Inflammatory macrophage (primary cell): ENCODE measurements at places on chromosomes 12 and 14.

GRCh38 chr12:24565300-24565699 is 383.6 kb downstream of the BCAT1 start:
- DNase-seq = no peak

GRCh38 chr12:9606247-9606646 is 1.5 kb downstream of the KLRB1 start:
- DNase-seq = no peak

DNA sequence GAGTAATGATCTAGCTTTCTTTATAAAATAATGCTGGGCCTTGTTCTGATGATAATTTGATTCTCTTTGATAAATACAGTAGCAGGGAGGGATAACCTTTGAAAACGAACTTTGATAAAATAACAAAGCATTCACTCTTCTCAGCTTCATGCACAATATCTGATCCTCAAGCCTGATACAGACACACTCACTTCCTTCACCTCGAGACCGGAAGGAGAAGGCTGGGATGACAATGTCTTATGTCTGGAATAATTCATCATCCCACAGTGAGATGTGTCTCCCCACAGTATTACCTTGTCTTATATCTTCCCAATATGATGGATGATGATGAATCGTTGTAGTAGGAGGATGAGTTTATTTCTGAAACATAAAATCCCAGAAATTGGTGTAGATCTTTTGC is 15.5 kb upstream of the NR1H4 start:
- no peak for DNase-seq

DNA sequence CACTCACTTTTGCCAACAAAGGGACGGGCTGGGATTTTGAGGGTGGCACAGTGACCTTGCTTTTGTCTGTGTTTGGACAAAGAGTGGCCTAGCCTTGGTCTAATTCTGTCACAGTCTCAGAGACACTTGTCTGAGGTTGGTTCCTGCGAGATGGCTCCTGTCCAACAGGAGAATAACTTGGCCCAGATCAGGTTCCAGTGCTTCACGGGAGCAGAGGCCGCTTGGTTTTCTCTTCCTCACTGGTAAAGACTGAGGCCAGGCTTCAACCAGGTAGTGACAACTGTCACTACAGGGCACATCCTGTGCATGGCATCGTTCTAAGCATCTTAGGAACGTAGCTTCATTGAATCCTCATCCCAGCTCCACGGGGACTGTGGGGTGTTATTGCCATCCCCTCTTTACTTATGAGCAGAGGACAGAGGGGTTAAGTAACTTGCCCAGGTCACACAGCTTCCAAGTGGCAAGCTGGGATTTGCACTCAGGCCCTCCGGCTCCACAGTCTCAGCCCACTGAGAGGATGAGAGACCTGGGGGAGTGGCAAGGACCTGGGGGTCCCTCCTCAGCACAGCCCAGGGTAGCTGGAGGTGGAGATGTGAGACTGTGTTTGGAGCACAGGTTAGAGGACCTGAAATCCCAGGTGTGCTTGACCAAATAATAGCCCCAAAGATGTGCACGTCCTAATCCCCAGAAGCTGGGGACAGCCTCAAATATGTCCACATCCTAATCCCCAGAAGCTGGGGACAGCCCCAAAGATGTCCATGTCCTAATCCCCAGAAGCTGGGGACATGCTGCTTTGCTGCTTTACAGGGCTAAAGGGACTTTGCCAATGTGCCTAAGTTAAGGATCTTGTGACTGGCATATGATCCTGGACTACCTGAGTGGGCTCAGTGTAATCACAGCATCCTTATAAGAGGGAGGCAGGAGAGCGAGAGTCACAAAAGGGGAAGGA is 179.2 kb upstream of the RTL1 start:
- no peak for DNase-seq

- DNase-seq = no peak
These were observed 260.9 kb downstream of the DUSP6 start for GRCh38 chr12:89091293-89091841.

- DNase-seq = no peak
These were observed 1.4 kb downstream of the GPR68 start for GRCh38 chr14:91243074-91243471.

DNA sequence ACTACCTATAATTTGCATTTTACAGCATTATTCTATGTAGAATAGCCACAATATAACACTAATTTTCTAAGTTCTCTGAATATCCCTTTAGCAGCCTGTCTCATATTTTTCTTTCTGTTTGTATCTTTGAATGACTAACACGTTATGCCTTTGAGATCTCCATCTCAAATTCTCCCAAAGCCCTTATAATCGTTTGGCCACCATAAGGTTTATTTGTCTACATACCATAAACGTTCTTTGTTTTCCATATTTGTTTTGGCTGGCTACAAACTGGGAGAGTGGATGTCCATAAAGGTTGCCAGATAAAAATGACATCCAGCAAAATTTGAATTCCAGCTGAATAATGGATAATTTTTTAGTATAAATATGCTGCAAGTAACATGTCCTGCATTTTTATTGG is 203.7 kb downstream of the STXBP6 start:
- DNase-seq = no peak

- DNase-seq = no peak
These were observed 231.9 kb downstream of the C12orf75 start for GRCh38 chr12:105562199-105562971.

- DNase-seq = no peak
These were observed 112.2 kb upstream of the USP44 start for GRCh38 chr12:95663525-95663924.

GRCh38 chr12:110503432-110503831 is 1.3 kb downstream of the RAD9B start:
- DNase-seq = no peak

GRCh38 chr14:32602699-32603098 is 273.6 kb downstream of the AKAP6 start:
- no peak for DNase-seq

- peak; percentile 47 for DNase-seq
These were observed 15.9 kb downstream of the PLEKHG3 start for GRCh38 chr14:64720131-64720576.

DNA sequence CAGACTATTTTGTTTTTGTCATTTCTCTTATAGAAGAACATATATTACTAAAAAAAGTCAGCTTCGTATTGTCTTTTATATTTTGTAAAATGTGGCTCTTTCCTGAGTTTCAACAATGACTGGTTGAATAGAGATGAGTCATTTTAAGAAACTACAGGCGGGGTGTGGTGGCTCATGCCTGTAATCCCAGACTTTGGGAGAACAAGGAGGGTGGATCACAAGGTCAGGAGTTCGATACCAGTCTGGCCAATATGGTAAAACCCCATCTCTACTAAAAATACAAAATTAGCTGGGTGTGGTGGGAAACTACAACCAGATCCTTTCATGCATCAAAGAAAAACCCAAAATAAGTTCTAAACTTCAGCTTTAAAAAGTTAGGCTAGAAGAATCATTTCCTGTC is 28.8 kb downstream of the HECTD4 start:
- DNase-seq = peak; percentile 22

GRCh38 chr14:50892255-50892654 is 20.4 kb downstream of the ABHD12B start:
- DNase-seq = no peak

DNA sequence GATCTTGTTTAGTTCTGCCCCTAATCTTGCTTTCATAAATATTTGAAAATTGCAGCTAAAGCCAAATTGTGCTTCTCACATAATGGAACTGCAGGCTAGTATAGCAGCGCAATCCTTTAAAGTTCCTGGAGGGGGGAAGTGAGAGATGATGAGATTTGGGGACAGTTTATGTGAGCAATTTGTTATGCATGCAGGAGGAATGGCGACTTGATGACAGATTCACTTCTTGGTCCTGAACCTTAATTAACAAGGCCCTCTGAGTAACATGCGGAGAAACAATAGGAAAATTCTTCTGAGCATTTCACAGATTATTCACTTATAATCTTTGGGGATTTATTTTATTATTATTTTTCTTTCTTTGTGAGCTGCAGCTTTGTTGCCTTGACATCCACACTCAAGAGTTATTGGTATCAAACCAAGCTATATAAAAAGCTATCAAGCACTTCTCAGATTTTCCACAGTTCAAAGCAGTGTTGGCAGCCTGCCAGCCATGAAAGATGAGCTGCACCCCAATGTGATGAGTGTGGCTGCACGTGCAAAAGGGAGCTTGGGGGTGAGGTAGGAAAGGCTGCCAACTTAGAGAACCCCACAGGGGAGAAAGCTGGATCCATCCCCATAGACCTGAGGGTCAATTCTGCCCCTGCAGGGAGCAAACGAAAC is 1662.2 kb upstream of the FLRT2 start:
- no peak for DNase-seq

- DNase-seq = no peak
These were observed 256.8 kb downstream of the VRK1 start for GRCh38 chr14:97053941-97054340.

GRCh38 chr14:98118749-98119148 is 1153.2 kb downstream of the BCL11B start:
- DNase-seq = no peak

DNA sequence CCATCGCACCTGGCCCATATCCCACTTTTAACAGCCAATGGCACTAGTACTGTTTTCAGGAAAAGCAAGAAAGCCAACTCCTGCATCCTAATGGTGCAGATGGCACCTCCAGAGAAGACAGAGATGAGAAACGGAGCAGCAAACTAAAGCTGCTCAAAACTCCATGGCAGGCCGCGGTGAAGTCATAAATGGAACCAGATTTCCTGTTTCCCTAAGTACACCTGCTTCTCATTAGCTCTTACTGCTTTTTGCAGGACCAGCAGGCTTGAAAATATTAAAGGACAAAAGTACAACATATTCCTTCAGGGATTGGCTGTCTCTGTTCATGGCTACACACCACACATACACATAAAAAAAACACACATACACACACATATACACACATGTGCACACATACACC is 36.7 kb upstream of the LGALS3 start:
- no peak for DNase-seq

DNA sequence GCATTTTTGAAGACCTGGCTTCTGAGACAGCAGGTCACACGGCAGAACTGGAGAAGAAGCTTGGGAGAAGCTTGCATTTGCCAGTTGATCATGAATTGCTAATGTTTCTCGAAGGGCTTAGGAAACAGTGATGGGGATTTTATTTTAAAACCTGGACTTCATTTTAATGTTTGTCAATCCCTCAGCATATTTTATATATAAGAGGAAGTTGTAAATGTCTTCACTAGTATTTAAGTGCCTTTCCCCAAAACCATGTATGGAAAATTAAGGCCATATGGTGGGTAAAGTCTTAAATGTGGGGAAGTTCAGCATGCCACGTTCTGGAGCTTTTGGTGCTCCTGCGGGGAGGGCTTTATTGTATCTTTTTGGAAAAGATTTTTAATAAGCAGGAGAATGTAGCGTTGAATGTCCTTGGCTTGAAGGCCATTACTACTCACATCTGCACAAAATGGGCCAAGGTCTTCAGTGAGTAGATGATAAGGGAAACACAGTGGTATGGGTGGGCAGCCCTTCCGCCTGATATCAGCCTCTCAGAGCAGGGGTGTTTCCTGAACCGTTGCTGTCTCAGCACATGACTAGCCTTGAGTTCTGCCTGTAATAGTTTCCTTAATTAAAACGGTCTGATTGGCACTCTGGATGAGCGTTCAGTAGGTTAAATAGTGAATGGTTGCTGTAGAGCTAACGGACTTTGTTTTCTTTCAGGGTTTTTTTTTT is 511.4 kb downstream of the PCNX1 start:
- peak; percentile 35 for DNase-seq

DNA sequence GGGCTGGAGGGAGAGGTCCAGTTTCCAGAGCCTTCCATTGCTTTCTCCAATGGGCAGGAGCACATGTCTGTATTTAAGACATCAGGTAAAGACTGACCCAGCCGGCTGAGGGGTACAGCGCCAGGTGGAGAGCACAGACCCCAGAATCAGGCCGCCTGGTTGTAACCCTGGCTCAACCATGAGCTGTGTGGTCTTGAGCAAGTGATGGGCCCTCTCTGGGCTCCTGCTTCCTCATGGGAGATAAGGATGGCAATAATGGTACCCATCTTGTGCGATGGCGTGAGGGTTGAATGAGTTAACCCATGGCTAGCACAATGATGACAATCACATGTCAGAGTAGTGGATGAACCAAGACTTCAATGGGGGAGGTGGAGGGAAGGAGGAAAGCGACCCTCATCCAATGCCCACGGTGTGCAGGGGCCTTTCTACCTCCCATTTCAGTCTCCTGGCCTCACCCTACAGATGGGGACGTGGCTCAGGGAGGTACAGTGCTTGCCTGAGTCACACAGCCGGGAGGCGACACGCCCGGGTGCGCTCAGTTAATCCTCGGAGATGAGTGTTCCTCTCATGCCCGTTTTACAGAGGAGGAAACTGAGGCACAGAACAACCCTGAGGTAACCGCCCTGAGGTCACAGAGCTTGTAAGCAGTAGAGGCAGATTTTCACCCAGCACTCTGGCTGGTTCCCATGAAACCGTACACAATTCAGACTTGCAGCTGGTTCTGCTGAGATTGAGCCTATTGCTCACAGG is 163.9 kb downstream of the RBM19 start:
- DNase-seq = no peak

DNA sequence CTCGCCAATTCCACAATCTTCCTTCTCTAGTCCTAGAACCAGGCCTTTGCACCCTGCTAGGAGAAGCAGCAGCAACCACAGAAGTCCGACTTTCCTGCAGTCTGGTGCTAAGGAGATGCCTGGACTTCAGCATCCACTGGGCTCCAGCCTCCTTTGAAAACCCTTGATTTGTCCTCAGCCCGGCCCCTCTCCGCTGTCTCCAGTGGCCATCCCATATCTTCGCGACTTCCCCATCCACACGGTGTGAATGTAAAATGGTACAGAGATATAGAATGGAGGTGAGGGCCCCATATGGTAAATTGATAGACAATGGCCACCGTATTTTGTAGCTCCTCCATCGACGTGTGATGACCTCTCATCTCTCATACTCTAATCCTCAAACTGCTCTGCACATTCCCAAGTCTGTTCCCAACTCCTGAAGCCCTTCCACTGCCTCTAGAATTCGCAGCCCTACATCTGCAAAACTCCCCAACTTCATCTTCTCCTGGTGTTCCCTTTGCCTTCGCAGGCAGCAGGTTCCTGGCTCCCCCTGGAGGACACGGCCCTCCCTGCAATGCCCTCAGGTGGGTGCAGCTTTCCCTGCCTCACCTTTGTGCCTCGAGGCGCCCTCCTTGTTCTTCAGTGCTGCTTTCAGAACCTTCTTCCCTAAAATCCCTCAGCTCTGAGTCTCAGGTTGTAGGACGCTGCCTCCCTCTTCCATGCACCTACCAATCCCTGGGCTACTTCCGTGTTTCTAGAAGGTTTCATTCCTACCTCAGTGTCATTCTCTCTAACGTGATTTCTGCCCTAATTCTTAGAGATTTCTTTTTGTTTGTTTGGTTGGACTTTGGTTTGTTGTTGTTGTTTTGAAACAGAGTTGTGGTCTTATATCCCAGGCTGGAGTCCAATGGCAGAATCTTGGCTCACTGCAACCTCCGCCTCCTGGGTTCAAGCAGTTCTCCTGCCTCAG is 36.7 kb downstream of the TMBIM6 start:
- DNase-seq = peak; percentile 14

GRCh38 chr12:7047306-7047705 is 13.2 kb upstream of the C1S start:
- peak; percentile 56 for DNase-seq

GRCh38 chr14:85248881-85249635 is 280.9 kb upstream of the FLRT2 start:
- DNase-seq = no peak

GRCh38 chr12:93571365-93571924 is 1.0 kb upstream of the SOCS2 start:
- DNase-seq = peak; percentile 32
